ENCODE measurements at places on chromosomes 13 and 19.
A peak's percentile ranks its signal among the peaks of the same experiment; 100 is the strongest.

DNA sequence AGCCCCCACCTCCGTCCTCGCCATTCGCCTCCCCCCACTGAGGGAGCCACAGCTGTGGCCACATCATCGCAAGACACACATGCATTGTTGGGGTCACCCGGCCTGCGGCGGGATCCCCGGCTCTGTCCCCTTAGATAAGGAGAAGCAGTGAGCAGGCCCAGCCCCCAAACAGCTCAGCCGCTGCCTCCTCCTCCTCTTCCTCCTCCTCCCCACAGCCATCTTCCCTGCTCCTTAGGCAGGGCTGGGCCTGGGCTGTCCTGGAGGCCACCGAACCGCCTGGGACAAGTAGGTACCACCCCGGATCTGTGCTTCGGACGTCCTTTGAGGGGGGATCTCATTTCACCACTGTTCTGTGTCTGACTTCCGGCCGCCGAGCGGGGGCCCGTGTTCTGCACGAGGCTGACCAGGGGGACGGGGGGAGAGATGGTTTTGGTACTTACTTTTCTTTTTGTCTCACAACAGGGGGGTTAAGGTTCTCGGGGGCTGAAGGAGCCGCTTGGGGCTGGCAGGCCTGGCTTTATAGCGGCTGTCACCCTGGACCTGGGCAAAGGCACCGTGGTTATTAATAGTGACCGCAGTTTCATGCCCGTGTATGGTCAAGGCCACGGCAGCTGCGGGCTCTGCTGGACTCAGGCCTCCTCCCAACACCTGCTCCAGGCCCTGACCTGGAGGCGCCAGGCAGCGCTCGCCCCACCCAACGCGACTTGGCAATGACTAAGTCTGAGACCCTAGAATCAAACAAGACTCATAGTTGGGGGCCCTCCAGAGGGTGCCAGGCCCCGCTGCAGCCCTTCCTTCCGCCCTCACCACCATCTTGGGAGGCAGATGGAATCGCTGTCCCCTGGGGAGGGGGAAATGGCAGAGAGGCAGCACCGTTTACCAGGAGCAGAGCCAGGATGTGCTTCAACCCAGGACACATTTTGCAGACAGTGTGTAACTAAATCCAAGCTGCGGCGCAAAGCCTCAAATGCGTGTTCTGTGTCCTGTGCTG lies 18.3 kb downstream of the NMRK2 start:
- no peak for DNase-seq

GRCh38 chr13:95201814-95202651 lies 99.2 kb downstream of the ABCC4 start:
- no peak for DNase-seq

DNA sequence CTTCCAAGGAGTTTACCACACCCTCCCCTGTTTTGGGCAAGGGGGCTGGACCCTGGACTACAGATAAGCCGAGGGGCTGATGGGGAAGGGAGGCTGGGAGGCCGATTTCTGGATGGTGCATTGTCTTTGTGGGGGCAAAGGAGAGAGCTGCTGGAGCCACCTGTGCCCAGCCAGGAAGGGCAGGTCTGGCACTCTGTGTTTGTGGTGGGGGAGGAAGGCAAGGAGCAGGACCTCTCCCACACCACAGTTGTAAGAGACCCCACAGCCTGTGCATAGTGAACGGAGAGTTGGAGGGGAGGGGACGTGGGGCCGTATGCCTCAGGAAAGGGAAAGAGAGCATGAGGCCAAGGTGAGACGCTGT lies 16.0 kb upstream of the PRR19 start:
- DNase-seq = no peak

DNA sequence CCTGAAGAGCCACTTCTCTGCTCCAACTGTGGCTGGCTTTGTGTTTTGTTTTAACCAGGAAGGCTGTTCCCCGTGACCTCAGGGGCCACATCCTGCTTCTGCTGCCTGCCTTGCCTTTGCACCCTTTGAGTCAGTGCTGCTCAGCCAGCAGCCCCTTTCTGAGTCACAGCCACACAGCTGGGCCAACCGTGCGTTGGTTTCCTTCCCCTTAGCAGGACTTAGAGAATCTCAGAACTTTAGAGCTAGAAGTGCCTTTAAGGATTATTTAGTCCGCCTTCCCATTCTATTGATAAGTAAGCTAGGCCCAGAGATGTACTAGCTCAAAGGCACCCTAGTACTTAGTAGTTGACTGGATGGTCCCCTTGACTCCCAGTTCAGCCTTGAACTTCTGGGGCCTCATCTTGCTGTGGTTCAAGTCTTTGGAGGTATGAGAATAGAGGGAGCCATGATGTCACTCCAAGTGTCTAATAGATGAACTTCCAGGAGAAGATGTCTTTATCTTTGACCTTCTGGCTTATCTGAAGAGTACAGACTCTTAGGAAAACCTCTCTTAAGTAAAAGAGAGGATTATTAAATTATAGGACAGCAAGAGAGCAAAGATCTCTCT lies 8.0 kb downstream of the RGCC start:
- peak; percentile 96 for DNase-seq

DNA sequence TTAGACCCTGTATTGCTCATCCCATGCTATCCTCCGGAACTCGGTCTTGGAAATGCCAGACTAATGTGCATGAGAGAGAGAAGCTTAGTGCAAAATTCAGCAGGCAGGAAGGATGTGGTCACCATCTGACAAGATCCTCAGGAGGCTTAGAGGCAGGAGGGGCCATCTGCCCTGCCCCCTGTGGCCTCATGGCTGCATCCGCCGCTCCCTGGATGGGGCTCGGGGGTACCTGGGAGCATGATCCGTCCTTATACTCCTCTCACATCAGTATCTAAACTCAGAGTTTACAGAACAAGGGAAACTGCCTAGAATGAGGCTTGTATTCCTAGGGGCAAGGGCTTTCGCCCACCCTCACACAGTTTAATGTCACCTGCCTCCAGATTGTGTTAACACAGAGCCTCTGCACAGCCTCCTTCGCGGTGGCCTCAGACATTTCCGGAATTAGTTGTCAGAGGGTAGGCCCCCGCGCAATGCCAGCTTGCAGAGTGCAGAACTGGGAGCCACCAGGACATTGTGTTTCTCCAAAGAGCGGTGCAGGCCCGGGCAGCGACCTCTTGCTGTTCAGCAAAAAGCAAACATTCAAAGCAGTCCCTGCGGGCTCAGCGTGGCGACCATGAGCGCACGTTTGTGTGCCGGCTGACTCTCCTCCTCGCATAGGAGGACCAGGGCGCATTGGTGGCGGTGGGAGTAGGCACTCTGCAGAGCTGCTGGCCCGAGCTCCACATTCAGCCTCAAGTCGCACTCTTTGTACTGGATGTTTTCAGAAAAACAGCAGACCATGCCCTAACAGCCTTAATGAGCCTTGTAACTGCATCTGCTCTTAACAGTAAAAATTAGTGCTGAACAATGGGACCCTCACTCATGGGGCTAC lies 39.1 kb downstream of the GPR12 start:
- peak; percentile 52 for DNase-seq

DNA sequence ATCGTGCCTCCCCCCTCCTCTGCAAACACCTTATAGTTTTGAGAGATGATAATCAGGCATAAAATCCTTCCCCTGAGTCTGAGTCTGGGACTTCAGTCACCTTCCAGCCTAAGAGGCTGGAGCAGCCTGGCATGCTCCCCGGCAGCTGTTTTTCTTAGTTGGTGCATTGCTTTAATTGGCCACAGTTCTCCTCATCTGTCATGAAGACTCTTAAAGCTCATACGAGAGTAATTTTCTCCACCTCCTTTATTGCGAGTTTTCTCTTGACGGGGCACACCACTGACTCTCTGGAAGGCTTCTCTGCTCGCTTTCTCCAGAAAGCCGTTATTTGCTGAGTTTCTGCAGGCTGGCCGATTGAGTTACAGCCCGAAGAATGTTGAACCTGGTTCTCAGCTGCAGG lies 310.5 kb downstream of the ATP8A2 start:
- DNase-seq = no peak

DNA sequence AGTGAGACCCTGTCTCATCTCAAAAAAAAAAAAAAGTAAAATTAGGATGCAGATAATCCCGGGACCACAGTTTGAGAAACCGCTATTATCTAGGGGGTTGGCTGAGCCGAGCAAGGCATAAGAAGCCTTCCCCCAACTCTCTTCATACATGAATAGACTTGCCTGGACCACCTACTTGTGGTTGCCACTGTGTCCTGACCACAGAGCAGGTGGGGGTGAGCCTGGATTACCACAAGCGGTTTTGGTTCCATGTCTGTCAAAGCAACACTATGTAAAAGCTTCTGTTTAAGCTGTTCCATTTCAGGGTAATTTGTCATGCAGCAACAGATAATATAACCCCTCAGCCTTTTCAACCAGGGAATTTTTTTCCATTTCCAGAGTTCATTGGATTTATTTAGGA lies 3.3 kb upstream of the NAPA start:
- peak; percentile 73 for DNase-seq

DNA sequence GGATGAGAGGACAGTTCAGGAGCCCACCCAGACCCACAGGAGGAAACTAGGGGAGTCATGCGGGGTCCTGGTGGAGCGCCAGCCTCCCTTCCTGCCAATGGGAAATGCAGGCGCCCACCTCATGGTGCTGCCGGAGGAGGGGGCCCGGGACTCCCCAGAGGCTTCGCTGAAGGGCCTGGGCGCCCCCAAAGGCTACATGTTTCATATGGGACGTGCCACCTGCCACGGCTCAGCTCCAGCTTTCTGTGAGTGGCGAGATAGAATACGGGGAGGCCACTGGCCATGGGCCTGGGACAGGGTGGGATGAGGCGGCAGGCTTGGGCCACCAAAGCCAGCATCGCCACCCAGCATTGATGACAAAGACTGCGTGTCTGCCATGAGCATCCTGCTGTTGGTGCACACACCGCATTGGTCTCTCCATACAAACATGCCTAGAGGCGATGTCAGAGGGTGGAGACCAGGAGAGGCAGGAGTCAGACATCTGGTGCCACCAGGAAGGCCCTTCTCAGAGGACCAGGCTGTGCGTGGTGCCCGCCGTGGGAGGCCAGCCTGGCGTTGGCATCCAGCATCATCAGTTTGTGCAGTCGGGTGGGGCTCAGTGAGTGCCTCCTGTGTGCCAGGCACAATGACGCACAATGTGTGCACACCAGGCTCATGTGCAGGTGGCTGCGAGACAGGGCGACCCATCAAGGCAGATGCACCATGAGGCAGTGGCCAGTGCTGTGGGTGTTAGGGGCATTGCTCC lies 1.2 kb upstream of the F10 start:
- no peak for DNase-seq

All from activated CD4-positive, alpha-beta memory T cell treated with anti-CD3 and anti-CD28 coated beads for 36 hours (primary cell).